ENCODE measurements at places on chromosomes 3 and 15. TPM values are rescaled to one million over a fixed set of nuclear protein-coding genes. Genes with fewer than 3 reads are reported as not detected.

- DNase-seq: no peak
Observed at GRCh38 chr3:64908251-64908685, 220.5 kb upstream of the ADAMTS9 start.

DNA sequence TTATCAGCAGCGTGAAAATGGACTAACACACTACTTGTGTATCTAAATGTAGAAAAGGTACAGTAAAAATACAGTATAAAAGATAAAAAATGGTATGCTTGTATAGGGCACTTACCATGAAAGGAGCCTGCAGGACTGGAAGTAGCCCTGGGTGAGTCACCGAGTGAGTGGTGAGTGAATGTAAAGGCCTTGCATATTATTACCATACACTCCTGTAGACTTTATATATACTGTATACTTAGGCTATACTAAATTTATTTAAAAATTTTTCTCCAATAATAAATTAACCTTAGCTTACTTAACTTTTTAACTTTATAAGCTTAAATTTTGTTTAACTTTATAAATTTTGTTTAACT lies 67.2 kb upstream of the TSPAN3 start:
- DNase-seq: no peak

GRCh38 chr3:46865546-46865945 lies 2.3 kb upstream of the MYL3 start:
- no peak for DNase-seq

DNA sequence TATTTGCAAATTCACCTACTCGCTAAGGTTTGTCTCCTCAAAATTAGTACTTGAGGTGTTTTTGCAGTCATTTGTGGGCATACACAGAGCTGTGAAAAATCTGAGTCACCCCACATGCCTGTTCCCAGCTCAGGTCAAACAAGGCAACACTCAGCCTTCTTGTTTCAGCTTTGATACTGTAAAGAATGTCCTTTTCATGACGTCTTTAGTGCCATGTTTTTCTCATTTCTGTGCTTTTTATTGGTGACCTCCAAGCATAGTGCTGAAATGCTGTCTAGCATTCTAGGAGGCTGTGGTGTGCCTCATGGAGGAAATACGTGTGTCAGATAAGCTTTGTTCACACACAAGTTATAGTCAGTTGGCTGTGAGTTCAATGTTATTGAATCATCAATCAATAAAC lies 8.8 kb downstream of the CAPN3 start:
- no peak for DNase-seq

DNA sequence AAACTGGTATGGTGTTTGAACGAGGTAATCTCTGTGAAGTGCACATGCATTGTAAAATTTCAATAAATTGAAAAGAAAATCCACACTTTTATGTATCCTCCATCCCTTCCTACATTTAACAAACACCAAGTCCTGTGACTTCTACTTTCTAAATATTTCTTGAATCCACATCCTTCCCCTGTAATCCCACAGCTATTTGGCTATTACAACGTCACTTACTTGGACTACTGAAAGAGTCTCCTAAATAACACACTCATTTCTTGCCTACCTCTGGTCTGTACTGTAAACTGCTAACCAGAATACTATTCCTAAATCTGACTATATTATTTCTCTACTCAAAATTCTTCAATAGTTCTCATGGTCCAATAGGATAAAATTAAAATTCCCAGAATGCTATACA lies 176.1 kb downstream of the NEK10 start:
- DNase-seq: no peak

DNA sequence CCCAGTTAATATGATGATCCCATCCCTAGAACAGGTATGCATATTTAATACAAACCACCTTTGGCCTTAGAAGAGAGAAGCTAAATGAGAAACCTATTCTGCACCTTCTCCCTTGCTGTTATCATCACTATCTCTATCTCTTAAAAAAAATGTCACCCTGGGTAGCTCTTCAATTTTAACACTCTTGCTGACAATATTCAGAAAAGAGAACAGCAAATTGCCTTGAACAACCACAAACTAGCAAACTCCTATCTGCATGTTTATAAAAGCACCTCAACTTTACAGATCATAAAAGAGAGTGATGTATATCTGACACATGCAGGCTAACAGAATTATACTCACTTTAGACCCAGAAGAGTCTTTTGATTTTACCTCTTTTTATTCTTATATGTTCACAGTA lies 7.4 kb downstream of the TOP2B start:
- no peak for DNase-seq

GRCh38 chr15:51739061-51739712 lies 1.7 kb upstream of the LYSMD2 start:
- no peak for DNase-seq

GRCh38 chr3:145175626-145176025 lies 985.4 kb downstream of the PLOD2 start:
- no peak for DNase-seq

GRCh38 chr3:124229420-124229819 lies 237.5 kb upstream of the ROPN1 start:
- DNase-seq: no peak

GRCh38 chr3:134145183-134145582 lies 105.5 kb downstream of the RYK start:
- no peak for DNase-seq

DNA sequence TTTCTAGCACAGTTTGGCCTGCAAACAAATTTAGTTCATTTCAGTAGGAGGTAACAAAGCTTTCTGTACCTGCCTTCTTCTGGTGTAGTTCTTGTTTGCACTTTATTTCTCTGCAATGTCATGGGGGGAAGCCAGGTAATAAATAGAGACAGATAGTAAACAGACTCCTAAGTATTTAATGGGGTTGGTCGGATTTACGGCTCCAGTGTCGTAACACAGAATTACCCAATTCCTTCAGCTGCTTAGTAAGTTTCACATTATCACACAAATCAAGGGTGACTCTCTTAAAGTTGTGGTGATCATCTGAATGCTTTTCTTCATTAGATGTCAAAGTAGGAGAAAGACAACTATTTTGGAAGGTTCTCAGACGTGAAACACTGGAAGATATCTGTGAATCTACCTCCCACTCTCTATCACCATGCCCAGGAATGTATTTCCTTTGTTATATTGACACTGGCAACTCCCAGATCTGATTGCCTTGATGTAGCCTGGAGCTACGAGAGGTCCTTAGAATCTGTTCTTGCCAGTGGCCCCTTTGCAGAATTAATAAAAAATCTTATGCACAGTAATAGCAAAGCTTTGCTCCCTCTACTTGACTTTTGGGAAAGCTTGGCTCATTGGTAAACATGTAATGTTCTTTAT lies 25.0 kb upstream of the TMC3 start:
- no peak for DNase-seq

GRCh38 chr15:31237043-31237324 lies 89.7 kb upstream of the KLF13 start:
- no peak for DNase-seq

- DNase-seq: no peak
Observed at GRCh38 chr15:51629612-51630011, 7.0 kb upstream of the DMXL2 start.

DNA sequence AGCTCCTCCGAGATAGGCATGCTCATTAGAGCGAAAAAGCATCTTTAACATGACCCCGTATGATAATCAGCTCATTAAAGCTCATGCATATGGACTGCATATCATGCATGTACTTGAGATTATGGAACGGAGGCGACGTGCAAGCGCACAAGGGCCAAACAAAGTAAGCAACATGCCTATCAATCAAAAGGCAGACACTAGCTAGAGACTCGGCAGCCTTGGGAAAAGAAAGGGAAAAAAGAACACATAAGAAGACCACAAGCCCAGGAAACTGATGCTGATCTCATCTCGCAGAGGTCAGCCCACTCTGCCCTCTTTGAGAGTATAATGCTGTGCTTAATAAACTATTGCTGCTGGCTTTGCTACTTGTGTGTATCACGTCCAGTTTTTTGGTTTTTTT lies 2.6 kb upstream of the ACOX2 start:
- DNase-seq: no peak

- no peak for DNase-seq
Observed at GRCh38 chr3:117126946-117127546, 417.5 kb downstream of the TUSC7 start.

- no peak for DNase-seq
Observed at GRCh38 chr15:43150191-43150929, 17.0 kb downstream of the TMEM62 start.

DNA sequence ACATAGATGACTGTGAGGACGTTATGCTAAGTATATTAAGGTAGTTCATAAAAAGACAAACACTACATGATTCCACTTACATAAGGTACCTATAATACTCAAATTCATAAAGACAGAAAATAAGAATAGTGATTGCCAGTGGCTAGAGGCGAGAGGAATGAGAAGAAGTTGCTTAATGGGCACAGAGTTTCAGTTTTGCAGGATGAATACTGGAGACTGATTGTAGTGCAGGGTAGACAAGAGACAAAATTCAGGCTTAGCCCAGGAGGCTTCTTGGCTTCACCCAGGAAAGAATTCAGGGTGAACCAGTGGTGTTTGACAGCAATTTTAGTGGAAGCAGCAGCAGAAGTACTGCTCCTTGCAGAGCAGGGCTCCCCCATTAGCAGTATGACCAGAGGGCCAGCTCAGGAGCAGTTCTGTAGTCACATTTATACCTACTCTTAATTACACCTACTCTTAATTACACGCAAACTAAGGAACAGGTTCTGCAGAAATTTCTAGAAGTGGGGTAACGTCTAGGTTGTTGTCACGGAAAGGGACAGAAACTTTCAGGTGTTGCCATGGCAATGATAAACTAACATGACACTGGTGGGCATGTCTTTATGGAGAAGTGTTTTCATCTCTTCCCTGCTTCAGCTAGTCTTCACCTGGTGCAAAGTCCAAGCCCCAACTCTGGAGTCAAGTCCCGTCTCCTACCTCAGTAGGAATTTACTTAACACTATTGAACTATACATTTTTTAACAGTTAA lies 55.2 kb downstream of the TBL1XR1 start:
- no peak for DNase-seq

The ARRDC4 gene
- total RNA-seq: 1.2 TPM

The TMC3 gene
- total RNA-seq: not detected

The MYRIP gene
- not detected for total RNA-seq

The LMAN1L gene
- 0.36 TPM for total RNA-seq

The GOLGA8G gene
- not detected for total RNA-seq
